ENCODE measurements at places on chromosomes 4 and X.

GRCh38 chr4:159542296-159542695 is 439.4 kb downstream of the RAPGEF2 start:
- no peak for DNase-seq

DNA sequence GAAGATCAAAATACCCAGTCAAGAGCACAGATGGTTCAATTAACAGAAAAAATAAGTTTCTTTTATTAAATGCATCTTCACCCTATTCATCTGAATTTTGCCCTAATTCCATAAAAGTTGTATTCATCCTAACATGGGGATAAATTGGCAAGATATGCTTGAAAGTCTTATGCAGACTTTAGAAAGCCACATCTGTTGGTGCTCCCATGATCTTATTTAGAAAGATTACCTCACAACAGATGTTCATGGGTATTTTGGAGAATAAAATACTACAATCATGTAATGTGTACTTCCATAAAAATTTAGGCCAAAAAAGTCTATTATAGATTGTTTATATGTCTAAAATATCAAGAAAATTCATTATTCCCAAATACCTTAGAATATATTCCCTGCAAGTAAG is 510.3 kb downstream of the TECRL start:
- DNase-seq: no peak

- DNase-seq: no peak
Measured at GRCh38 chr4:8705161-8706145, 112.9 kb downstream of the CPZ start.

DNA sequence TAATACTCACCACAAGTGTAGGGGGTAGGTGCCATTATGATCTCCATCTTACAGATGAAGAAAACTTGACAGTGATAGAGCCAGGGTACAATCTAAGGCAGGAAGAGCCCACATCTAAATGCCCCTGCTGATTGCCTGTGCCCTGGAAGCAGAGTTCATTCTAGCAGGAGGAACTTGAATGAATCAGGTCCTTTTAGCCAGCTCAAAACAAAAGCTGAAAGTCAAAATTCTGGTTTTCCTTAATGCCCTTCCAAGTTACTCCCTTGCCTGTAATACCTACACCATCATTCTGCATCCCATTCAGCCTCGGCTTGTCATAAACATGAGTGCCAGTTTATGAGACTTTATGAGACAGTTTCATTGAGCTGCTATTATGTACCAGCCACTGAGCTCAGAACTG is 89.6 kb downstream of the SCD5 start:
- DNase-seq: no peak

- DNase-seq: no peak
Measured at GRCh38 chr4:11908205-11908604, 479.5 kb upstream of the HS3ST1 start.

GRCh38 chr4:8016527-8016926 is 76.9 kb upstream of the AFAP1 start:
- DNase-seq: no peak

GRCh38 chr4:15755321-15756155 is 22.6 kb upstream of the CD38 start:
- DNase-seq: no peak

- no peak for DNase-seq
Measured at GRCh38 chrX:100926453-100926852, 2.3 kb downstream of the XKRX start.

- DNase-seq: no peak
Measured at GRCh38 chr4:169800541-169800940, 42.8 kb upstream of the HPF1 start.

DNA sequence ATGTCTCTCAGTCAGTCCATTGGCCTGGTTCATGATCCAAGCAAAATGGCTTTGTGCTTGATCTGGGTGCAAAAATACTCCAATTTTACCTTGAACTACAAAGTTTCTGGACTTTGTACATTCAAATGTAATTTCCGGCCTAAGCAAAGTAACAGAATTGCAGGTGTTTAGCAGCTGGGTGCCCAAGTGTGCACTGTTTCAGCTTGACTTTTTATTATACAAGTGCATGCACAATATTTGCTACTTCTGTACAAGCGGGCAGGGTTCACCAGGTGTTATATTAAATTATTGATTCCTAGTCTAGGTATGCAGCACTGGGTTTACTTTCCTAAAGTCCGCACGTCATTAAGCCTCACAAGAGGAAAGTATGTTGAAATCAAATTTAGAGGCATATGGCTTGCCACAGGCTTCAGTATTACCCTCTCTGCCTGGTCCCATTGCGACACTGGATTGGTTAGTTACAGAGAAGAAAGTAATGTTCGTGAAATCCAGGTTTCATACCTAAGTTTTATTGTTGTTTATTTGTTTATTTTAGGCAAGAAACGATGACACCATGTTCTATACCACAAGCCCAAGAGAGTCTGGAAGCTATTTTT is 376.9 kb upstream of the CTSO start:
- DNase-seq: no peak

GRCh38 chr4:53830511-53830910 is 233.9 kb downstream of the CHIC2 start:
- DNase-seq: no peak

Data from SK-N-MC (cell line).